NCI-H1694 treated with DMSO at 0.1 percent for 48 hours (cell line): ENCODE measurements at places on chromosomes 11 and 22.

DNA sequence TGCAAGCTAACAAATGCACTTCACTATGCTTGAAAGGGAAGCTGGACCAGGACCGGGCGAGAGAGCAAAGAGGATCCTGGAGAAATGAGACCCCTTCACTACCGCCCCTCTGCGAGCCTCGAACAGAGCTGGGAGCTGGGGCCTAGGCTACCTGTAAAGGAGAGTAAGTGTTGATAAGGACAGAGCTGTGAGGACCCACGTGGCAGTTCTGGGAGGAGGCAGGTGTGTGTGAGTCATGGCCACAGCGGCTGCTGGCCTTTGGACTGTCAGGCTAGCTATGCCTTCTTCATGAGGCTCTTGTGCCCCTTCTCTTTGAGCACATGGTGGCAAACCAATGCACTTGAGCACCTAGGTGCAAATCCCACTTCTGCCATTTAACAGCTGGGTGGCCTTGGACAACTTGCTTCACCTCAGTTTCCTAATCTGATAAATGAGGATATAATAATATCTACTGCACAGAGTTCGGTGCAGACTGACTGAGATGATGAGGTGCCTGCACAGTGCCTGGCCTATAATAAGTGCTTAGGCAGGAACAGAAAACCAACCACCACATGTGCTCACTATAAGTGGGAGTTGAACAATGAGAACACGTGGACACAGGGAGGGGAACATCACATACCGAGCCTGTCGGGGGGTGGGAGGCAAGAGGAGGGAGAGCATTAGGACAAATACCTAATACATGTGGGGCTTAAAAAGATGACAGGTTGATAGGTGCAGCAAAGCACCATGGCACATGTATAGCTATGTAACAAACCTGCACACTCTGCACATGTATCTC, 35.3 kb upstream of the KCNJ11 start:
- DNase-seq: no peak

- peak; percentile 7 for DNase-seq
These were observed 4.6 kb downstream of the FGF19 start for GRCh38 chr11:69699213-69699612.

DNA sequence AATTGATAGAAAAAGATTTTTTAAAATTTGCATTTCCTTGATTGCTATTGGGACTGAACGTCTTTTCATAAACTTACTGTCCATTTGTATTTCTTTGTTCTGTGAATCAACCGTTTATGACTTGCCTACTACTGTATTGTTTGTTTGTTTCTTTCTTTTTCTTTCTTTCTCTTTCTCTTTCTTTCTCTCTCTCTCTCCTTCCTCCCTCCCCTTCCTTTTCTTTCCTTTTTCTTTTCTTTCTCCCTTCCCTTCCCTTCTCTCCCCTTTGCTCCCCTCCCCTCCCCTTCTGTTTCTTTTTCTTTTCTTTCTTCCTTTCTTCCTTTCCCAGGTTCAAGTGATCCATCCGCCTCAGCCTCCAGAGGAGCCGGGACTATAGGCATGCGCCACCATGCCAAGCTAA, 46.9 kb downstream of the NF2 start:
- no peak for DNase-seq

DNA sequence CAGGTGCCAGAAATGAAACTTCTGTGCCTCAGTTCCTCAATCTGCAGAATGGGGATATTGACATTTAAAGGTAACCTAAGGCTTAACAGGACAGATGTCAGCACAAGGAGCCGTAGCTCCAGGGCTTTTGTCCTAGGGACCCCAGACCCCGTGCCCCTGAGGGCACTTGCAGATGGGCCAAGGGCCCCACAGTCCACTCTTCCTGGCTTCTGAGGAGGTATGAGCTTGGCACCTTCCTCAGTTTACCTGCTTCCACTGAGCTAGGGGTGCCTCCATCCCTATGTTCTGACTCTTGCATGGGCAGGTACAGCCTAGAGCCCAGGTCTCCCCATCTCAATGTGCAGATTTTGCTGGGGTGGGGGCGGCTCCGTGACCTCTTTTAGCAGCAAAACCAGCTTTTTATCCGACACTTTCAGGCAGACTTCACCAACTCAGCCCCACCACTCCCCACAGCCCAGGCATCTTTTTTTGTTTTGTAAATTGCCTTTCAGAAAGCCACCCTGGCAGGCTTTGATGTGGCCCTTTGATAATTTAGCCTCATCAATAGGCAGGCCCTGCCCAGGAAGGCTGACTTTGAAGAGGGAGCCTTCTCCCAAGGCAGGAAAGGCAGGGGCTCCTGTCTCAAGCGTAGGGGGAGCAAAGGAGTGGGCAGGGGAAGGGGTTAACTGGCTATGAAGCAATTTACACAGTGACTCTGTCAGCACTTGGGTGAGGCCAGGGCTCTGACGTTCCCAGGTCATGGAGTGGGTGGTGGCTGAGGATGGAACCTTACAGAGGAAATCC, 23.7 kb upstream of the FGF3 start:
- no peak for DNase-seq

- DNase-seq: peak; percentile 42
These were observed 24.1 kb downstream of the IRAG1 start for GRCh38 chr11:10669258-10670033.

DNA sequence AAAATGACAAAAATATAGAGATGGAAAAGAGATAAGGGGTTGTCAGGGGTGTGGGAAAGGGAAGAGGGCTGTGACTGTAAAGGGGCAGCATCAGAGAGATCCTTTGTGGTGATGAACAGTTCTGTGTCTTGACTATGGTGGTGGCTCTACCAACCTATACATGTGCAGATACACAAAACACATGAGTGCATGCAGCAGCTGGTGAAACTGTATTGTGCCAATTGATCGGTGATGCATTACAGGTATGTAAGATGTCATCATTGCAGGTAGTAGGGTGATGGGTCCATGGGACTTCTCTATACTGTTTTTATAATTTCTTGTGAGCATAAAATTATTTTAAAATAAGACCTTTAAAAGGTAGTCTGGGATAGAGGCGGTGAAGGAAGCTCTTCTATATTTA, 24.1 kb upstream of the ZDHHC13 start:
- DNase-seq: no peak

- no peak for DNase-seq
These were observed 183.9 kb downstream of the GRIK4 start for GRCh38 chr11:120695426-120695825.

- DNase-seq: no peak
These were observed 6.8 kb upstream of the CHKA start for GRCh38 chr11:68127714-68128681.

- DNase-seq: no peak
These were observed 67.6 kb upstream of the GNAZ start for GRCh38 chr22:23002612-23003180.

- DNase-seq: no peak
These were observed 13.7 kb downstream of the PACS1 start for GRCh38 chr11:66083767-66084166.
